ENCODE measurements at places on chromosomes 12 and 14.

DNA sequence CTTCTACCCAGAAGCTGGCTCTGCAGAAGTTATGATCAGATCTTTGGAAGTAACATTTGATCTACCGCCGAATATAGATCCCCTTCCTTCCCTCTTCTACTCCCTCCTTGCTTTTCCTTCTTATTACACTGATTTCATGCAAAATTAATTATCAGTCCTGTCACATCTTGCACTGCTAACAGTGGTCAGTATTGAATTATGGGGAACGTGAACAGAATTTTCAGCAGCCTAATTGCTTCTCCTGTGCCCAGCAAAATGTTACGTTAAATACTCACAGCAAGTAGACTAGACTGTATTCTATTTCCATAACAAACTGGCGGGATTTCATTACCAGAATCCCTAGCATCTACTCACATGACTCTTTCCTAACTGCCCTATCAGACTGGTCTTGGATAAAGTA, 596.9 kb downstream of the DIO2 start:
- DNase-seq: no peak

- DNase-seq: no peak
These were observed 18.8 kb downstream of the BEGAIN start for GRCh38 chr14:100568164-100568997.

GRCh38 chr12:46946137-46946536, 120.3 kb upstream of the SLC38A4 start:
- no peak for DNase-seq

GRCh38 chr12:92025462-92026207, 120.0 kb downstream of the BTG1 start:
- DNase-seq: no peak

DNA sequence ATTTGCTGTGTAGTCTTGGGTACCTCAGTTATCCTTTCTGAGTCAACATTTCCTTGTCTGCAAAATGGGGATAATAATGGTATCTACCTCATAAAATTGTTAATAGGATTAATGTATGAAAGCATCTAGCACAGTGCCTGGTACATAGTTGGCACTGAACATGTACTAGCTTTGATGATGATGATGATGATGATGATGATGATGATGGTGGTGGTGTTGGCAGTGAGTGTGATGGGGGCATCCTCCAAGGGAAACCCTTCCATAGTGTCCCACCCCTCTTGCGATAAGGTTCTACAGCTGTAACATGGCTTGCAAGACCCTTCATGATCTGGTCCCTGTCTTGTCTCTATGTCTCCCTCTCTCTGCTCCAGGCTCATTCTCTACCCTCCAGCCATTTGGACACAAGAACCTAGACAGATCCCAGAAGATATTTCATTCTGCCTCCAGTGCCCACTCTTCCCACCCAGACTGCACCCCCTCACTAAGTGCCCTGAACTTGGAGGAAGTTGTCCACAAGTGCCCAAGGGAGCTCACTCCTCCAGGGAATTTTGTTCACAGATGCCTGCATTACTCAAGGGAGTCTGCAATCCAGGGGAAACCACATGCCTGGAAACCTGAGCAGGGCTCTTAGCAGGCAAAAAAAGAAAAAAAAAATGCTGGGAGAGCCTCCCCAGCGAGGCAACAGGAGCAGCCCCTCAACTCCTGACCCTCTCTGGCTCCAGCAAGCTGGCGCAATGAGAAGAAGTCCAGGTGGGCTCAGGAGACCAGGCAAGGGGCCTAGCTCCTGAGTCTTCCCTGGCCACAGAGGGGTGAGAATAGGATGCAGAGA, 10.1 kb upstream of the BDKRB1 start:
- no peak for DNase-seq

DNA sequence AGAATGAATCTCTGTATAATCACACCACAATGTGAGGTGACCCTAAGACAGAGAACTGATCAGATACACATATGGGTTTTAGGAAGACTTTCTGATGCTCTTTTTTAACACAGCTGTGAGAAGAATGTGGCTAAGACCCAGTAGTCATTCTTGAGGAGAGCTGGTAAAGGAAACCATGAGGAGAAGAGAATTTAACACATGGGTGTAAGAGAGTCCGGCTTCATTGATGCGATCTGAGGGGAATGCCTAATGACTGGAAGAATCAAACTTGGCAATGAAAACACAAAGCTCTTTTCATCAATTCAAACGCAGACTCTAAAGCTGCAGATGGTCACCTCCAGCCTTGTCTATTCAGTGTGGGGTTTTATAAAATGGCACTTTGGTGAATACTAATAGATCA, 79.3 kb downstream of the FOXA1 start:
- no peak for DNase-seq

DNA sequence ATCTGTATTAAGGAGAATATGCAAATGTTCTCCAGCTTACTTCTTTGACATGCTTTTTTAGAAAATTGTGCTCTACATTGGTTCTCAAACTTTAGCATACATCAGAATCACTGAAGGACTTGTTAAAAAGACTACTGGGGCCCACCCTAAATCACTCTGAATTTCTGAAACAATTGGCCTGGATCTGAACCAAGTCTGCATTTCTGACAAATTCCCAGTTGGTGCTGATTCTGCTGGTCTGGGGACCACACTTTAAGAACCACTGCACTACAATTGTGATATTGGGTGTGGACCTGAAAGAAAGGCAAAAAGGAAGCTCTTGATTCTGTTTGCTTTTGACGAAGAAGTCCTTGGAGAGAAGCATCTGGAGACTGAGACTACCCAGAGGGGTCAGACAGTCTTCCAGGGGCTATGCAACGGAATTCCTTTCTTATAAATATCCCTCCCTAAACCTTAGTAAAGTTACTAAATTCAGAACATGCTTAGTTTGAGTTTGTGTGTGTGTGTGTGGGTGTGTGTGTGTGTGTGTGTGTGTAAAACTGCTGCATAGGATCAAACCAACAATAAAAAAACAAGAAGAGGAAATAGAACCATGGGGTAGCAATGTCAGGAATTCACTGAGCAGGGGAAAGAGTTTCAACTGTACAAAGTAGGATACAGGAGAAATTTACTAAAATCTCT, 36.8 kb downstream of the EAPP start:
- DNase-seq: no peak

DNA sequence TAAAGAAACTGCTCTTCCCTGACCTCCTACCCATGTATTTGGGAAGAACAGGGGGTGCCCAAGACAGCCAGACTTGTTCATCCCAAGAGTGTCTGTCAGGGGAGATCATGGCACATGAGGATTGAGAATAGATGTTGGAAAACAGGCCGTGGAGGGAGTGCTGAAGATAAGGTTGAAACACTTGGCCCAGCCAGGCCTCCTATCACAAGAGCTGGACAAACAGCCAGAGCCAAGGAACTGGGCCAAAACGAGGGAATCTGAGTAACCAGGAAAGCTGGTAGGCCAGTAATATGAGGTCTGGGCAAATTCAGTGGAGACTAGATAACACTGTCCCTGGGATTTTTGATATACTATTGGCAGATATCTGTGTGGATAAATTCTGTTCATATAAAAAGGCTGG, 161.7 kb downstream of the TMX1 start:
- DNase-seq: no peak

DNA sequence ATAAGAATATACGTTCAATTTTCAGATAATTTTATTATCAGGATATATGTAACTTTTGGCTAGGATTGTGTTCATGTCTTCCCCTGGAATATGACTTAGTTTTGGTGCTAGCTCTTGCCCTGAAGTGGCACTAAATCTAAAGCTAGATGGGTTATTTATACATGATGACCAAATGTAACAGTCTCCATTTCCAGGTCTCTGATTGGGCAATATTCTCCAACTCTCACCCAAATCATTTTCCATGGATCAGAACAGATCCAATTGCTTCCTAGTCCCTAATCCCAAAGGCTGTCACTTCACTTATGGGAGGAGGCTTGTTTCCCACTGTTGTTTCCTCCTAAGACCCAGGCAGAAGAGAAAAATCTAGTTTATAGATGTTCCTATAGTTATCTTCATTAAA, 274.6 kb upstream of the SLC16A7 start:
- DNase-seq: no peak

- DNase-seq: peak; percentile 42
These were observed 128.1 kb downstream of the ASCL1 start for GRCh38 chr12:103085541-103085940.

GRCh38 chr12:49129332-49130150, 1.7 kb downstream of the TUBA1B start:
- DNase-seq: no peak

GRCh38 chr12:10708862-10709261, 14.3 kb downstream of the YBX3 start:
- DNase-seq: no peak

GRCh38 chr14:72178517-72178916, 246.3 kb downstream of the RGS6 start:
- no peak for DNase-seq

- no peak for DNase-seq
These were observed 26.5 kb upstream of the PLD4 start for GRCh38 chr14:104898195-104898558.

- no peak for DNase-seq
These were observed 72.7 kb upstream of the DNM1L start for GRCh38 chr12:32606443-32606842.

- DNase-seq: no peak
These were observed 176.8 kb downstream of the GXYLT1 start for GRCh38 chr12:41967668-41968500.

DNA sequence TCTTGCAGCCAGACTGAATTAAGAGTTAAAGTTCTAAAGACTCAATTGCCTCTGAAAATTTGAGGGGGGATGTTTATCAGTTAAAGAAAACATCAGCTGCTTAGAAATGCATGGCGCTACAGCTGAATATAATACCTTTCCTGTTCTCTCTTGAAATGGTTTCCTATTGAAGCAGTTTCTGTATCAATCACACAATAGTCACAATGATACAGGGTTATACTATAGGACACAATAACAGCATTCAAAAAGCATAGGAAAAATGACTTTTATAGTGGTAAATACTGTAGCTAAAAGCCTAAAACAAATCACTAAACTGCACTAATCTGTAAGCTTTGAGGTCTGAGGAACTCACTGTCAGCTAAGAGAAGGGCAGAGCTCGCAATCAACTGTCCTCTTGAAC, 15.2 kb downstream of the MDGA2 start:
- DNase-seq: no peak

DNA sequence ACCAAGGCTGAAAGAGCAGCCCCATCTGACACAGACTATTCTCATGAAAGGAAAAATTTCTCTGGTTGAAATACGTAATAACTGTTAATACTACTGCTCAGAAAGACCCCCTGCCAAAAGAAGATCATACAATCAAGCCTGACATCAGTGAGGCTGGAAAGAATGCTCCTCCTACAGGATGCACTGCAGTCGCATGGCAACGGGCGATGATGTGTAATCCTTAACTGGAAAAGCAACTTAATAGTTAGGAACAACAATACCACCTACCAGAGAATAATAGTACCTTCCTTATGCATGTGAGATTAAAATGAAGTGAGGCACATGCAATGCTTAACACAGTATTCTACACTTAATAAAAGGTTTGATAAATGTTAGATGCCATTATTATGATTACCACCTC, 1.2 kb upstream of the GOLGA5 start:
- DNase-seq: peak; percentile 26

GRCh38 chr14:95534299-95535225, at the start of gene GLRX5:
Gene GLRX5, plus strand, starts transcription at chr14:95535050. Its CDS starts 40 bp downstream, at chr14:95535090.
- peak; percentile 100 for DNase-seq

DNA sequence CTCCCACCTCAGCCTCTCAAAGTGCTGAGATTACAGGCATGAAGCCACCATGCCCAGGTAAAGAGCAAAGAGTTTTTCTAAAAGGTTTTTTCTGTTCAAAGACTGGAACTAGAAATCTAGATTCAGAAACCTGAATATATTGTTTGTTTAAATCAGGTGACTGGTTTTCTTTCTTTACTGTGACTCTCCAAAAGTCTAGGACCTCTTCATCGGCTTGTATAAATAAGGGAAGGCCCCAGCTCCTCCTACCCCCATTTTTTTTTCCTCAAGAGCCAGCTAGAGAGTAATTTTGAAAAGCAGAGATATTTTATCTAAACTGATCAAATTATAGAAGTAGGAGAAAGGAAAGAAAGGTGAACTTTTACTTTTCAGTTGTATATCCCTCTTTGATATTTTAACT, 48.0 kb downstream of the TMEM116 start:
- DNase-seq: no peak

DNA sequence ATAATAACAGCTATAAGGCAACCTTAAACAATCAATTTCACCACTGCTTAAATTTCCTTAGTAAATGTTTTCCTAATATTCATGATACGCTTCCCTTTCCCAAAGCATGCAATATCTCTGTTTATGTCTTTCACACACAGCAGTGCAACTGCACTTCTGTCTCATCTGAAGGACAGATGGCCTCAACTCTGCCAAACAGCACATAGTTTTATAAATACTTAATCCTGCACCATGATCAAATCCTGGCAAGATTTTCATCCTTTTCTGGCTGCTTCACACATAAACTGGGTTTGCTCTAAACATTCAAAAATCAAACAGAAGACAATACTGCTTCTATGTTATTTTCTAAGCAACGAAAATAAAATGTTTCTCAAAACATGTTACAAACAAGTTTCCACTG, 266.3 kb downstream of the ITPR2 start:
- DNase-seq: no peak

DNA sequence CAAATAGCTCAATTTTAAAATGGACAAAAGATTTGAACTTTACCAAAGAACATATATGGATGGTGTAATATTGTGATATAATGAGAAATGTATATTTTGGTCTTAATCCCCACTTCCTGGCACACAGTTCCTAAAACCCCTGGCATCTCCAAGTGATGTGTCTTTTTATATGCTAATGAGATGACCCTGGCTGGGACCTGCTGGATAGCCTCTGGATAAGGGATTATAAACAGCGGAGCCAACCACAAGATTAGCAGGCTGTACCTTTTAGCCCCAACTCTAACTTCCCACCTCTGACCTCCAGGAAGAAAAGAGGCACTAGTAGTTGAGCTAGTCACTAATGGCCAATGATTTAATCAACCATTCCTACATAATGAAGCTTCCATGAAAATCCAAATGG, 130.0 kb downstream of the DPF3 start:
- no peak for DNase-seq

DNA sequence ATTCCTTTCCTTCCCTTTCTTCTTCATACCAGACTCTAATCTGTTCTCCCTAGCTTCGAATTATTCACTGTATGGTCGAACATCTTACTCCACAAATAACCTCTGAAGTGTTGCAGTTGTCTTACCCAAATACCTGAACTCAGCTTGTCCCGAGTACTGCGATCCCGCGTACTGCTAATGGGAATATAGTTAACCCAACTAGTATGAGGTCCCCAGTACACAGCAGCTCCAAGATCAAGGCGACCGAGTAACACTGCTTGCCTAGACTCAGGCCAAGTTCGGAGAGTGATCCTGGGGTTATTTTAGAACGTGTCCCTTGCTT, 462 bp upstream of the ETNK1 start:
- no peak for DNase-seq

GRCh38 chr12:79381248-79382208, 309.2 kb downstream of the PAWR start:
- DNase-seq: peak; percentile 92

DNA sequence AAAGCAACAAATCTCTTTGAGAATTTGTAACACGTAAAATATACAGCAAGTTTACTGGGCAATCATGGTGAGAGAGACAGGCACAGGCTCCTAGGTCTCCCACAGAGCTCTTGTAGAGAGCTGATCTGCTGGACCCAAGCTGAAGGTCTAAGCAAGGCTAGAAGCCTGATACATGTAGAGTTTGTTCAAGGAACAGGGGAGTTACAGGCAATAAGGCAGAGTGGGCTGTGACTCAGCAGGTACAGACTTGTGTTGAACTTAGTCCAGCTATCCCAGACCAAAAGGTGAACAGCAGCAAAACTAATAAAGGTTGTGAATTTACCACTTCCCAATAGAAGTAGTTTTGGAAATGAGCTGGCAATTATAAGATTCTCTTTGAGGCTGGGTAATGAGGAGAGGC, 273.6 kb downstream of the GRIN2B start:
- no peak for DNase-seq
